ENCODE measurements at places on chromosomes 2 and 18.

DNA sequence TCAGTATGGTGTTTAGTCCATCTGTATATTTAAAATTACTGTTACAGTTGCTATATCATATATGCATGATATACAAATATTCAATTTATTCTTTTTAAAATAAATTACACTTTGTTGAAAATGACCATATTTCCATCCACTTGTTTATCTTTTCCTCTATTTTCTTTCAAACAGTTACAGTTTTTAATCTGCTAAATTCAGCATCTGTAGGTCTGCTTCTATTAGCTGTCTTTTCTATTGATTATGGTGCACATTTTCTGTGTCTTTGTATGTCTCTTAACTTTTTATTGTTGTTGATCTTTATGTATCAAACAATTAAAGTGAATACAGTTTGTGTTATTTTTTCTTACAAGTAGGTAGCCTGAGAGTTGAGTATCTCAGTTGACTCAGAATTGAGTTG, 28.1 kb downstream of the IL18R1 start:
- no peak for DNase-seq

- no peak for DNase-seq
Observed at GRCh38 chr18:58848685-58849084, 16.0 kb upstream of the ZNF532 start.

- no peak for DNase-seq
Observed at GRCh38 chr18:6219116-6219717, 195.5 kb downstream of the L3MBTL4 start.

DNA sequence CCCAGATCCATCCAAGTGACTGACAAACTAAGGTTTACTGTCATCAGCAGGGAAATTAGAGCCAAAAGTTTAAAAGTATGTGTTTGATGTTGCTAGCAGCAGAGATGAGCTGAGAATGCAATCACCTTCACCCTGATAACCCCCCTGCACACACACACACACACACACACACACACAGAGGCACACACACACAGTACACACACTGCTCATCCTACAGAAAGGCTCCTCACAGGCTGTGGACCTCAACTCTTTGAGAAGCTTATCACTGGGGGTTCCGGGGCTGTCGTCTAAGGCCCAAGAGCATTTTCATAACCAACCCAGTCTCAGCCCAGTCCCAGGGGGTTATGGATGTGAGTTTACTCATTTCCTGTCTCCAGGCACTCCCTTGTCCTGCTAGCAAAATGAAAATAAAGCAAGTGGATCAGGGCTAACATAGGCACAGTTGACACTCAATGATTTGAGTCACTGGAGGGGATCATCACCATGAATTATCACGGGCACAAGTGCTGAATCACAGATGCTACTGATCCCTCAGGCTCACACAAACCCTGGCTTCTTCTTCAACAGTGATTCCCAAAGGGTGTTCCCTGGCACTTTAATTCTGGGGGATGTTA, 76.6 kb downstream of the ALK start:
- no peak for DNase-seq

DNA sequence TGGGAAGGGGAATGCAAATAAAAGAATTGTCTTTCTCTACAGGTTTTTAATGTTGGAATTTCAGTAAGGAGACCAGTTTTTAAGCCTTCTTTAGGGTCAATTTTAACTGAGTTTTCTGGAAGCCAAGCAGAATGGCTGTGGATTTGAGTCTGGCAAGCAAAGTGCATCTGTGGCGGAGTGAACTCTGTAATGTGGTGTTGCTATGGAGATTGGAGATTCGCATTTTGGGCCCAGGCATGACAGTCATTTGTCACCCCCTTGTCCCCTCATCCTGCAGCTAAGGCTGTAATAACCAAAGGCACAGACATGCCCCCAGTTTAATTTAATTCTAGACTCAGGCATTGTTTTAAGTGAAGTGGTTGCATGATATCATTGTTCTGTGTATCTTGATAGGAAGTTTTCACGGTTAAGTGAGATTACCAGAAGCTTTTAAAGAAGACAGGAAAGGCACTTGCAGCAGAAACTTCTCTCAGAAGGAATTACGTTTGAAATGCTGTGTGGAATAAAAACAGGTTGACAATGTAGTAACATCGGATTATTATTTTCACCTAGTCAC, 30.6 kb downstream of the ARMC9 start:
- no peak for DNase-seq

Data from activated T-helper 1 cell treated with anti-CD3 and anti-CD28 coated beads, Interleukin-2, amount 50 U/mL, for 16 hours (primary cell).